ENCODE measurements at places on chromosomes 13 and 19. TPM values are rescaled to one million over a fixed set of nuclear protein-coding genes. Genes with fewer than 3 reads are reported as not detected.

DNA sequence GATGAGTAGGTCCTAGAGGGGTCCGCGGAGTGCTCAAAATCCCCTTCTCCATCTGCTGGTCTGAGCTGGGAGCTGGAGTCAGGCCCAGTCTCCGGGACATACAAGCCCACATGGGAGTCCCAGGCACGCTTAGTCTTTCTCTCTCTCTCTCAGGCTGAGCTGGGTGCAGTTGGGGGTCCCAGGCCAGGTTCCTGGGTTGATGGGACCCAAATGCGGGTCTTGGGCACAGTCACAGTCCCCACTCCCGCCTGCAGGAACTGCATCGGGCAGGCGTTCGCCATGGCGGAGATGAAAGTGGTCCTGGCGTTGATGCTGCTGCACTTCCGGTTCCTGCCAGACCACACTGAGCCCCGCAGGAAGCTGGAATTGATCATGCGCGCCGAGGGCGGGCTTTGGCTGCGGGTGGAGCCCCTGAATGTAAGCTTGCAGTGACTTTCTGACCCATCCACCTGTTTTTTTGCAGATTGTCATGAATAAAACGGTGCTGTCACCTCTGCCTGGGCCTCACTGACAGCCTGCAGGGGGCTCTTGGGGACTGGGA lies 23.8 kb downstream of the CYP4F12 start:
- no peak for DNase-seq

DNA sequence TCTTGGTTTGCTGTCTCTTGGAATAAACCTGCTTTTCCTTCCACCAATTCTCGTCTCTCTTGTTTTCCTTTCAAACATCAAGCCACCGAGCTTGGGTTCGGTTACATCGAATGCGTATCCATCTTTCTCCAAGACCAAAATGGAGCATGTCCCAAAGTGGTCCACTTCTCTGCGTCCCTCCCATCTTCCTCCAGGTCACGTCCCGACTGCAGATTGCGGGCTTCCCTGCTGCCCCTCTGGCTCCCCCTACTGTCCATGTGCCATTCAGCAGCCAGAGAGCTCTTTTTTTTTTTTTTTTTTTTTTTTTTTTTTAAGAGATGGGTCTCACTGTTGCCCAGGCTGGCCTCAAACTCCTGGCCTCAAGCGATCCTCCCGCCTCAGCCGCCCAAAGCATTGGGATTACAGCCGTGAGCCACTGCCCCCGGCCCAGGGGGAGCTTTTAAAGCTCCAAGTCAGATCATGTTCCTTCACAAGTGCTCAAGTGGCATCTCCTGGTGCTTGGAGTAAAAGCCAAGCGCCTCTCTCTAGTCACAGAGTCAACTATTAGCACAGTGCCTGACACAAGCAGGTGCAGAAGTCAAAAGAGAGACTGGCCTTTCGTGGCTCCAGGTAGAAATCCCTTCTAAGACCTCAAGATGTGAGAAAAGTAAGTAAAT lies 10.0 kb downstream of the COL5A3 start:
- peak; percentile 68 for DNase-seq

LGALS14 gene
- 0.39 TPM for total RNA-seq

- peak; percentile 50 for DNase-seq
Observed at GRCh38 chr19:49441210-49441959, at the start of gene SLC17A7. TSS of gene SLC17A7 (minus strand) at chr19:49441527. CDS start at chr19:49441379, 148 bp downstream.

GRCh38 chr13:47049276-47049989 lies 152.6 kb upstream of the HTR2A start:
- DNase-seq, result no peak

GRCh38 chr19:31880283-31880682 lies 465.1 kb upstream of the ZNF507 start:
- no peak for DNase-seq

DNA sequence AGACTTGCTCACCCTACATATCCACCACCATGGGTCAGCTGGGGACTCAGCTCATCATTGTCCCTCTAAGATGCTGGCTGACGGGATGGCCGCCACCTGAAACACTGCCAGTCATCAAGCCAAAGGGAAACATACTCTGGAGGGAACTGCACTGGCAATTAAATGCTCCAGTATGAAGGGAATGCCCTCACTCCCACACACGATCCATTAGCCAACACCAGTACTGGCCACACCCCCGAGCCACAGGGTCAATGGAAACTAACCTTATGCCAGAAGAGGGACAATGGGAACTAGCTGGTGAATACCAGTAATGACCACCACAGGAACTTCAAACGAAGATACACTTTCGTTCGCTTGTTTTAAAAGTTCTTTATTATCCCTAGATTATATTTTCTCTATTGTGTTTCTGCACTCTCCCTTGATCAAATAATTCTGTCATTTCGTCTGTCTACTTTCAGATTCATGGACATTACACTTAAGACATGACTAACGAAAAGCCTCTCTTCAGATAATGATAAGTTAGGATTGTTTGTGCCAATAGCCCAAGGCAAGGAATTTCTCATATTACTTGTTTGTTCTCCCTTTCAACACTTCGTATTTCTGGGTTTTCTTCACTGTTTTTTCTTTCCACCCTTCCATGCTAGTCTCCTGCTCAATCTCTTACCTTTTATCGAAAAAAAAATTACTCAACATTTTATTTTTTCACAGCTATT lies 1.7 kb upstream of the ZNF507 start:
- DNase-seq, result no peak

DNA sequence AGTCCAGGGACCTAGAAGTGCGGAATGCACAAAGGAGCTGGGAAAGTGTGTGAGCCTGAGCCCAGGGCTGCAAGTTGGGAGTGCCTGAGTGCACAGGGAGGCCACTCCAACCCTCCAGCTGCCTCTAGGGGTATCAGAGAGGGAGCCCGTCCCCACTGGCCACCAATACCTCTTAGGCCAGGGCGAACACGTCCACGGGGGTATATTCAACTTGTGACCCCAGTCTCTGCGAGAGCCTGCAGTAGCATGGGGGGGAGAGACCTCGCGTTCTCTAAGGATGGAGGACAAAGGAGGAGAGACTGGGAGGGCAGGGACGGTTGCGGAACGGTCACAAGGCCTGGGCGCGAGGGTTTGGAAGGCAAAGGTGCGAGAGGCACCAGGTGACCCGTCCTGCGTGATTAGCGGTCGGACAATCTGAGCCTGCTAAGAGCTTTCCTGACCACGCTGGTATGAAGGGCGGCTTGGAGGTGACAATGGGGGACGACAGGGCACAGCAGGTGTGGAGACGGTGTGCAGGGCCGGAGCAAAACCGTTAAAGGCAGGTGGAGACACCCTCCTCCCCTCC lies 676 bp downstream of the CD320 start:
- DNase-seq, result no peak

- DNase-seq, result no peak
Observed at GRCh38 chr19:35046461-35046860, 4.9 kb downstream of the HPN start.

GRCh38 chr19:34154401-34154800 lies 17.9 kb upstream of the LSM14A start:
- DNase-seq, result no peak

DNA sequence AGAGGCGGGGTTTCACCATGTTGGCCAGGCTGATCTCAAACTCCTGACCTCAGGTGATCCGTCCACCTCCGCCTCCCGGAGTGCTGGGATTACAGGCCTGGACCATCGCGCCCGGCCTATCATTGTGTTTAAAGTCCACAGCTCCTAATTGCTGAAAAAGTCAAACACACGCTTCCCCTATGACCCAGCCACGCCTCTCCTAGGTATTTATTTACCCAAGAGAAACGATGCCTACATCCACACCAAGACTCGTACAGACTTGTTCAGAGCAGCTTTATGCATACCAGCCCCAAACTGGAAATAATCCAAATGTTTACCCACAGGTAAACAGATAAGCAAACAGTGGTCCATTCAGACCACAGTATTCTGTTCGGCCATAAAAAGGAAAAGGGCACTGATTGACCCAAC lies 15.1 kb downstream of the ZNRF4 start:
- no peak for DNase-seq

All from activated naive CD8-positive, alpha-beta T cell treated with anti-CD3 and anti-CD28 coated beads for 36 hours (primary cell).